ENCODE measurements at places on chromosomes 3 and 15. TPM values are rescaled to one million over a fixed set of nuclear protein-coding genes. Genes with fewer than 3 reads are reported as not detected.

The TMIE gene
- total RNA-seq, result 0.82 TPM

DNA sequence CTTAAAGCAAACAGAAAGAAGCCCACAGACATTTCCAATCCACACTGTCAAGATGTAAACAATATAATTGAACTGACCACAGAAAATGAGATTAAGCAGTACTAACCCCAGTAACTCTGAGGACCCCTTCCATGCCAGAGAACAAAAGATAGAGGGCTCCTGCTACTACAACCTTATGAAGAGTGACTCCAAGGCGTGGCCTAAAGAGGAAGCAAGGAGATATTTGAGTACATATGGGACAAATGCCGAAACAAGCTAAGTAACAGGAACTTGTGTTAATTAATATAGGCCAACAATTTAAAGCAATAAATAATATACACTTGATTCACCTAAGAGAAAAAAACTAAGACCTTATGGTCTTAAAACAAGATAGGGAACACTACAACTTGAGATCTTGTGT is 25.0 kb upstream of the VPS39 start:
- DNase-seq, result no peak

DNA sequence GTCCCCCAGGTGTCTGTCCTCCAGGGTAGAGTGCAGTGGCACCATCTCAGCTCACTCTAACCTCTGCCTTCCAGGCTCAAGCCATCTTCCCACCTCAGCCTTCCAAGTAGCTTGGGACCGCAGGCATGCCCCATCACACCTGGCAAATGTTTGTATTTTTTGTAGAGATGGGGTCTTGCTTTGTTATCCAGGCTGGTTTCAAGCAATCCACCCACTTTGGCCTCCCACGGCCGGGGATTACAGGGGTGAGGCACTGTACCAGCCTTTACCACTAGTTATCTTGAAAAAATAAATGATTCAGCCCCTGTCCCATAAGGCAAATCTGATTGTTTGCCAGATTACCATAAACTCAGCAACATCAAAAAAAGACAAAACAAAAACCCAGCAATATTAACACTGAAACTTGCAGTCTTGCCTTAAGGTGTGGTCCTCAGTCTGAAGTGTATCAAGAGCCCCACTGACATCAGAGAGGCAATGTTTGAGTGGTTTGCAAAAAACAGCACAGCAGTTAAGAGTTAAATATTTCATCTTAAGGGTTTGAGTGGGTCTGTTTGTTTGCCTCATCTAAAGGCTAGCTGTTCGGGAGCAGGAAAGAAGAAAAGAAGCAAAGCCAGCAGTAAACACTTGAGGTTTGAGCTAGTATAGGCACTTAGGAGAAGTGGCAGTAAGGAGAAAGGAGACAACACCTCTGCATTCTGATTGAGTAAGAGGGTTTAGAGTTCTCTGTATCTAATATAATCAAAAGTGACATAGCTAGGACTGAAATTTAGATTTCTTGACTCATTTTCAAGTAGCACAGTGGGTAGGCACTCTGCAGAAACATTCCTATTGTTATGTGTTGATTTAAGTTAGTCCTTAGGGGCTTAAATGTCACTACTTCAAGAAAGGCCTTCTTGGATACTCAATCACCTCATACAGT is 26.3 kb upstream of the EDEM1 start:
- no peak for DNase-seq

DNA sequence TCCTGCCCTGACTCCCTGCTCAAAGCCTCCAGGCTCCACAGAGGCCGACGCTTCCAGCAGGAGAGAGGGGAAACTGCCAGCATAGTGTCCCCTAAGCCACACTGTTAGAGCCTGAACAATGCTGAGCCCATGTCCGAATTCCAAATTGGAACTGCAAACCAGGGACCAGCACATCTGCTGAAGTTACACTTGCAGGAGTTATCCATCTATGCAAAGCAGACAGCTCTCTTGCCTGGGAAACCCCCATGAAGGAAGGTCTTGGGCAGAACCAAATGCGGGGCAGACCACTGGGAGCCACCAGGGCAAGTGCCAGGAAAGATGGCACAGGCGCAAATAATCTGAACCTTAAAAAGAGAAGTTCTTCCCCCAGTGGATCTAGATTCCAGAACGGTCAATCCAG is 625 bp downstream of the LRRC15 start:
- DNase-seq, result no peak

The CHRNA5 gene
- 5.1 TPM for total RNA-seq

GRCh38 chr3:175778994-175779393 is 919.9 kb downstream of the NAALADL2 start:
- DNase-seq, result no peak

The LRRC28 gene
- 43.7 TPM for total RNA-seq

GRCh38 chr3:48256557-48256956 is 15.7 kb downstream of the ZNF589 start:
- DNase-seq, result no peak

GRCh38 chr3:177231242-177231641 is 34.0 kb upstream of the TBL1XR1 start:
- DNase-seq, result no peak

DNA sequence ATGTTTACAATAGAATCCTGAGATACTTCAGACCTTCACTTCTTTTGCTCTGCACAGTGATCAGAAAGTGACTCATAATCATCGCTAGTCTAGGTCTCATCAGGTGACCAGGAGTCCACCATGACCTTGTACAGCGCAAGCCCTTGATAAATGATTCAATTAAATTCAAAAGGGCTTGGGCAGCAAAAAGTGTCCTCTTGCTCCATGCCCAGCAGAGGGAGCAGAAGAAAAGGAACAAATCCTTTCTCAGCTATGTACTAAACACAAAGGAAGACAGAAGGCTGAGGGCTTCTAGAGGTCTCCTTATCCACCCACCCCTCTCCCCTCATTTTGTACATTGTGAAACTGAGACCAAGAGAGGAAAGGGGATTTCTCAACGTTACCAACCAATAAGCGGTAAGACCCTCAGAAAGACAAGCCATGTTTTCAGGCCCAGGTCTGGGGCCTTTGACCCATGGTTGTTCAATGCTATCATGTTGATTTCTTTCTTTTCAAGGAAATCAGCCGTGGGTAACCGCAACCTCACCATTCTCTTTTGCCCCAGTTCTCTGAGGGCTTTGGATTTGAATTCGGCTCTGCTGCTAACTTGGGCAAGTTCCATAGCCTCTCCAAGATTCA is 74.8 kb downstream of the AQP9 start:
- DNase-seq, result peak; percentile 27

DNA sequence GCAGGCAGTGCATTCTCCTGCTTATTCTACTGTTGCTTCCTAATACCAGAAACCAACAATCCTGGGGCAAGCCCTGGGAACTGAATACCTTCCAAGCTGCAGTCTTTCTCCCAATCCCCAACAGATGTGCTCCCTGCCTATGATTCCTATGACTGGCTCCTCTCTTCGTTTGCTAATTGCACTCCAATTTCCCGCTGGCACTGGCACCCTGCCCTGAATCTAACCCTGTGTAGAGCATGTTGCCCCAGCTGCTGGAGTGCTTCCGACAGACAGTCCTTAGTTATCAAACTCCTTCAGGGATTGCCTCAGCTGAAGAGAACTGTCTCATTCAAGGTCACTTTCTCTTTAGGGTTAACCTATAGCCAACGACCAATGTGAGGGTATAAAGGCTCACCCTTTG is 214.1 kb downstream of the NECTIN3 start:
- no peak for DNase-seq

The SI gene
- 0.18 TPM for total RNA-seq

The SOX2 gene
- total RNA-seq, result 59.1 TPM

DNA sequence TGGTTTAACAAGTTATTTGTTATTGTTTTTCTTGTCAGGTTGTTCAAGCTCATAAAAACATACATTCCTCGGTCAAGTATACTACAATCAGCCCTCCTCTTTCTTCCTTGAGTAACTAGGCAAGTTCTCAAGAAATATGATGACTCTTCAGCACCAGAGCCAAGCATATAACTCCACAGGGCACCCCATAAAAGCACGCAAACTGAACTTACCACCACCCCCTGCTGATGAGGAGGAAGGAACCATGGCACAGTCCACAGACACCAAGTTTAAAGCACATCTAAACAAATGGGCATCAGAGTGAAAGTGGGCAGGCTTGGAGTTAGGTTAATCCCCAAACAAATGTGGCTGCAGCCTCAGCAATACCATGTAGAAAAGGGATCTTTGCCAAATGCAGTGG is 5.3 kb downstream of the IP6K2 start:
- DNase-seq, result no peak

The PSTPIP1 gene
- total RNA-seq, result 0.27 TPM

The CCR1 gene
- total RNA-seq, result 1.6 TPM

The CAPN3 gene
- 1.8 TPM for total RNA-seq

The HESX1 gene
- 0.27 TPM for total RNA-seq

Measured in cerebellum (tissue), 4 donors.